ENCODE measurements at places on chromosomes 16 and 17. TPM values are rescaled to one million over a fixed set of nuclear protein-coding genes. Genes with fewer than 3 reads are reported as not detected.
A peak's percentile ranks its signal among the peaks of the same experiment; 100 is the strongest.

CDH11 gene
- total RNA-seq: 0.73 TPM

- DNase-seq: no peak
- H3K4me3 ChIP-seq: no peak overlapping the region
- no peaks in the 10 kb centered on the region for H3K4me1 ChIP-seq
- H3K36me3 ChIP-seq: no peaks in the 10 kb centered on the region
These were observed 121.3 kb downstream of the CDH13 start for GRCh38 chr16:82748026-82748425.

DNA sequence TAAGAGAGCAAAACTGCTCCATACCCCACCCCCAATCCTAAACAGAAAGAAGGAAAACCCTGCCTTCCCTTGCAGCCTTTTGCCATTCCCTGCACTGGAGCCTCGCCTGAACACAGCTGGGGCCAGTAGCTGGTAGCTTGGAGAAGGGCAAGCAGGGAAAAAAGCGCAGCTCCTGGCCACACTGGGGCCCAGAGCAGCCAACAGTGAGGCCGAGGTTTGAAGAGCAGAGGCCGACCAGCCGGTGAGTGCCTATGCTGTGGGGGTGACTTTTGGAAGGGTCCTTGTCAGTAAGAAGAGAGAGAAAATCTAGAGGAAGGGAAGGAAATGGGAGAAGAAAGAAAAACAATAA is 3.2 kb upstream of the HOXB9 start:
- H3K27me3 ChIP-seq: peaks cover 100% of the 10 kb centered on the region
- DNase-seq: peak; percentile 48
- no peak overlapping the region for H3K4me3 ChIP-seq

GRCh38 chr17:36196131-36196486 is 449 bp downstream of the CCL3L1 start:
- no peak overlapping the region for H3K27ac ChIP-seq
- H3K4me1 ChIP-seq: no peaks in the 10 kb centered on the region
- no peak for DNase-seq
- no peaks in the 10 kb centered on the region for H3K27me3 ChIP-seq

TNFRSF13B gene
- 1.6 TPM for total RNA-seq

SLC16A13 gene
- 19.1 TPM for total RNA-seq

GRCh38 chr17:49696233-49696761 is 11.5 kb downstream of the SLC35B1 start:
- no peak overlapping the region for H3K27ac ChIP-seq
- peaks cover 12% of the 10 kb centered on the region for H3K36me3 ChIP-seq
- no peak overlapping the region for H3K4me3 ChIP-seq
- H3K4me1 ChIP-seq: no peaks in the 10 kb centered on the region
- no peaks in the 10 kb centered on the region for H3K27me3 ChIP-seq
- DNase-seq: no peak
